ENCODE measurements at places on chromosomes 4 and X.

DNA sequence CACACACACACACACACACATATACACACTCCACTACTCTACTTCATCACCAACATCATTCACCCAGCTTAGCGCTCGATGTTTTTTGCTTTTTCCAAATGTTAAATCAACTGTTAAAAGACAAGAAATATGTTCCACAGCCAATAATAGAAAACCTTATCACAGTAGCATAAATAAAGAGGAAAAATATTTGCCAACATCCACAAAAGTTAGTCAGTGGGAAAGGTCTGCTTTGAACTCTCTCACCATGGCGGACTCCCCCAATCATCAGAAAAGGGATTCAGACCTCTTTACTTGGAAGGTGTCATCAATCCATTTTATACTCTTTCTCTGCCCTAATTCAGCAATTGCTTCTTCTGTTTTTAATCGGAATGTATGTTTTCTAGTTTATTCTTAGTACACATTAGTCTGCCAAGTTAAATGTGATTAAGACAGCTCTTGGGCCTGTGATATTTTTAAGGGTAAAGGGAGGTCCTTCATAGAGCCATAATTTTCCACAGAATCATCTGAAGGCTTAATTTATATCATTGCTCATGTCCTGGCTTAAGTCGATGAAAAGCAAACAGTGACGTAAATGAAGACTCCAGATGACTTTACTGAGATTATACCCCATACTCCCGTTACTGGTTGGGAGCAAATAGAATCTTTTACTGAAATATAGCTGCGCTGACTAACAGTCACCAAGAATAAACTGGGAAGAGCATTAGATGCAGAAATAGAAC, 29.7 kb upstream of the LGI2 start:
- no peak for DNase-seq

- DNase-seq: no peak
These were observed 506.1 kb upstream of the HTR2C start for GRCh38 chrX:114077773-114078172.

GRCh38 chr4:166391501-166391900, 518.5 kb downstream of the TLL1 start:
- DNase-seq: no peak

- DNase-seq: no peak
These were observed 1.3 kb upstream of the MAGEC1 start for GRCh38 chrX:141902366-141902765.

DNA sequence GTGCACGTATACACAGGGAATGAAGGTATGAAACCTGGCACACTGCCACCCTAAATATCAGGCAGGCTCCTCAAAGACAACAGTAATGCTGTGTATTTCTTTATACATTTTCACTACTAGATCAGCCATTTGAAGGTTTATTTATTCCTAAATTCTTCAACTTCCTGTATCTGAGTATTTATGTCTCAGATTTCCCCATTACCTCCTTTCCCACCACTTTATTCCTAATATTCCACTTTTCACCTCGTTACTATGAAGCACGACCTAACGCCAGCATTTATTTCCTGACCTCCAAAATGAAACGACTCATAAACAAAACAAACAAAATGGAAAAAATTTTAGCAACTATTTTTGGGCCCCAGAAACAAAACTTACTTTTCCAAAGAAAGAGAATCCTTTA, 69.6 kb downstream of the MAML3 start:
- DNase-seq: no peak

- peak; percentile 61 for DNase-seq
These were observed 22.6 kb upstream of the RBBP7 start for GRCh38 chrX:16892504-16893362.

- DNase-seq: no peak
These were observed 42.7 kb upstream of the TEX13A start for GRCh38 chrX:105263171-105263570.

- no peak for DNase-seq
These were observed 916.7 kb downstream of the TECRL start for GRCh38 chr4:63492515-63492914.

- no peak for DNase-seq
These were observed 65.4 kb upstream of the FAM9C start for GRCh38 chrX:13109817-13110216.

GRCh38 chr4:52979821-52980590, 117.9 kb downstream of the RASL11B start:
- DNase-seq: no peak

GRCh38 chrX:80799584-80799983, 10.1 kb downstream of the BRWD3 start:
- DNase-seq: no peak

DNA sequence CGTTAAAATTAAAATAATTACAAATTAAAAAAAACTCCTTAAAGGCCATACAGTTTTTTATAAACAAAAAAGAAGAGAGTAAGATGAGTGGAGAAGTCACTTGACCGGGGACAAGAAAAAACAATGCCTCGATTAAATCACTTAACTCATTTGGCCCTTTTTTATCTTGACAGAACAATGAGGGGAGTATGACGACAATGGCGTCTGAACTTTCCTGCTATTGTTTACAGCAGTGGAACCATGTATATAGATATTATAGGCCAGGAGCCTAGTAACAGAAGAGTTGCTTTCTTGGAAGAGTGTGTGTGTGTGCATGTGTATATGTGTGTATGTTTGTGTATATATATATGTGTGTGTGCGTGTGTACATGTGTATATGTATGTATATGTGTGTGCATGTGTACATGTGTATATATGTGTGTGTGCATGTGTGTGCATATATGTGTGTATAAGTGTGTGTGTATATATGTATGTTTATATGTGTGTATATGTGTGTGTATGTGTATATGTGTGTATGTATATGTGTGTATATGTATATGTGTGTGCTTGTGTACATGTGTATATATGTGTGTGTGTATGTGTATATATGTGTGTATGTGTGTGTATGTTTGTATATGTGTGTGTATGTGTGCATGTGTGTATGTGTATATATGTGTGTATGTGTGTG, 153.4 kb upstream of the FAT1 start:
- no peak for DNase-seq

GRCh38 chrX:24965372-24965771, 50.4 kb downstream of the ARX start:
- no peak for DNase-seq

- DNase-seq: no peak
These were observed 32.2 kb downstream of the CCNI start for GRCh38 chr4:77043507-77044136.

GRCh38 chr4:8123389-8123788, 35.2 kb downstream of the ABLIM2 start:
- DNase-seq: peak; percentile 23

- no peak for DNase-seq
These were observed 459.5 kb downstream of the RAPGEF2 start for GRCh38 chr4:159562366-159562765.

- DNase-seq: no peak
These were observed 508.7 kb downstream of the TRIML1 start for GRCh38 chr4:188647820-188648370.

- no peak for DNase-seq
These were observed 9.8 kb upstream of the ANXA5 start for GRCh38 chr4:121706595-121707021.

- DNase-seq: no peak
These were observed 73.5 kb downstream of the MSN start for GRCh38 chrX:65740909-65741308.

DNA sequence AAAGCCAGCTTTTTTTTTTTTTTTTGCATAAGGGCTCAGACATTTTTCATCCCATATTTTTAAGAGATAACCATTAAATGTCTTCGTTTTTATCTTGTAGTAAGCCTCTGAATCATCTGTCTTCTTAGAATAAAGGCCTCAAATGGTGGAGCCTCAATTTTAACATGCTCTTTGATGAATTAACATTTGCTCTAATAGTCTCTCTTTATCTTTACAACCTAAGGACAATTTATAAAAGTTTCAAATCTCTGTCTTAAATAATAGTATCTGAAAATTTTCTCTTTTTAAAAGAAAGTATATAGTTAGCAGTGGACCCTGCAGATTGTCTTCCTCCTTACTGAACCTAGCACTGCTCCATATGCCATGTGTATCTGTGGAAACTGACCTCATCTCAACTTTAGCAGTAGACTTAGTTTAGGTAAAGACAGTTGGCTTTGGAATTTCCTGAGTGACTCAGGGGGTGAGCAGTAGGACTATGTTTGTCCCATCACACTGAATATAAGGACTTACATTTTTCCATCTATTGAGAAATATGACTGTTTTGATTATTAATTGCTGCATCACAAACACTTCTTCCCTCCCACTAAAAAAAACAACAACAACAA, 1658.0 kb downstream of the STIM2 start:
- no peak for DNase-seq

- no peak for DNase-seq
These were observed 344.4 kb downstream of the UNC5C start for GRCh38 chr4:95204267-95204844.

GRCh38 chr4:106287353-106287969, 28.5 kb downstream of the TBCK start:
- DNase-seq: no peak

- DNase-seq: no peak
These were observed at the start of gene CXCL3 for GRCh38 chr4:74038425-74039314. Gene CXCL3, minus strand, starts transcription at chr4:74038689. Its CDS starts 78 bp downstream, at chr4:74038611.

DNA sequence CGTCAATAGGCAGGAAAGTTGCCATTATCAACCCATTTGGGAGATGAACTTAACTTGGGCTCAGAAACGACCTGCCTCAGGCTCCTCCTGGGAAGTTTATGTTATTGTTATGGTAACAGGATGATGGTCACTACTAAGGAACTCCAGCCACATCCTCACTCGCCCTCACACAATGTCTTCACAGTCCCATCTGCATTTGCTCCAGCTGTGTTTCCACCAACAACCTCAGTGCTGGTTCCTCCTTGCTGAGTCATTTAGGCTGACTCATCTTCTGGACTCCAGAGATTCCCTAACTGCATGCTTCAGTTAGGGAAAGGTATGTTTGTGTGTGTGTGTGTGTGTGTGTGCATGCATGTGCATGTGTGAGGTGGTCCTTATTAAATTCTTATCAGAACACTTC, 293.4 kb upstream of the BOD1L1 start:
- no peak for DNase-seq

DNA sequence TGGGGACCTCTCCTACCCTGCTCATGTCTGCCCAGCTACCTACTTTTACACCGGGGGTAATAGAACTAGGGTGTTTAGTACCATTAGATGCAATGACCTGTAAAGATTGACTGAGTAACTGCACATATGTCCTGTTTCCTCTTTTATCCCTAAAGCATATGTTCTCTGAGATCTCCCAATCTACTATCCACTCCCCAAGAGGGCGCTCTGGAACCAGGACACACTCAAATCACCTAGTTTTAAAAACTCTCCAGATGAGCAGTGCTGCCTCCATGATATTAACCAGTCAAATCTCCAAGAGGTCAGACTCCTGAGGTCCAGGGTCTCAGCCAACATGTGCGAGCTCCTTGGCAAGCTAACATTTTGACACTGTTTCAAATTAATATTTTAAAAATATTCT, 87.0 kb upstream of the TSPAN5 start:
- DNase-seq: no peak

DNA sequence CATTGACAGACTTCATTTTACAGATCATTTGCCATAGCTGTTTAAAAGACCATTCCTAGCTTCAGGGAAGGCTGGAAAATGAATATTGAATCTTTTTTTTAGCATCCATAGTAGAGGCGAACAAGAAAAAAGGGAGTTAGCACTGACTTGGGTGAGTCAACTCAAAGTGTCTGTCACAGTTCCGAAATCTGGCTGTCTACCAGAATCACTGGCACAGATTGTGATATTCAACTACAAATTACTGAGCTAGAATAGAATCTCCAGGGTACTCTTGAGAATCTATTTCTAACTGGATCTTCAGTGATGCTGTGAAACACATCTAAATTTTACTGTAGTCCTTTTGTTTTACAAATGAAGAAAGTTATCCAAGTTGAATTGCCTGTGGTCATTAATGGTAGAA, 31.5 kb downstream of the SEC24B start:
- DNase-seq: no peak
